ENCODE measurements at places on chromosomes 5 and 9. TPM values are rescaled to one million over a fixed set of nuclear protein-coding genes. Genes with fewer than 3 reads are reported as not detected.

- no peak for DNase-seq
These were observed 16.3 kb downstream of the C9orf57 start for GRCh38 chr9:72044095-72044494.

DNA sequence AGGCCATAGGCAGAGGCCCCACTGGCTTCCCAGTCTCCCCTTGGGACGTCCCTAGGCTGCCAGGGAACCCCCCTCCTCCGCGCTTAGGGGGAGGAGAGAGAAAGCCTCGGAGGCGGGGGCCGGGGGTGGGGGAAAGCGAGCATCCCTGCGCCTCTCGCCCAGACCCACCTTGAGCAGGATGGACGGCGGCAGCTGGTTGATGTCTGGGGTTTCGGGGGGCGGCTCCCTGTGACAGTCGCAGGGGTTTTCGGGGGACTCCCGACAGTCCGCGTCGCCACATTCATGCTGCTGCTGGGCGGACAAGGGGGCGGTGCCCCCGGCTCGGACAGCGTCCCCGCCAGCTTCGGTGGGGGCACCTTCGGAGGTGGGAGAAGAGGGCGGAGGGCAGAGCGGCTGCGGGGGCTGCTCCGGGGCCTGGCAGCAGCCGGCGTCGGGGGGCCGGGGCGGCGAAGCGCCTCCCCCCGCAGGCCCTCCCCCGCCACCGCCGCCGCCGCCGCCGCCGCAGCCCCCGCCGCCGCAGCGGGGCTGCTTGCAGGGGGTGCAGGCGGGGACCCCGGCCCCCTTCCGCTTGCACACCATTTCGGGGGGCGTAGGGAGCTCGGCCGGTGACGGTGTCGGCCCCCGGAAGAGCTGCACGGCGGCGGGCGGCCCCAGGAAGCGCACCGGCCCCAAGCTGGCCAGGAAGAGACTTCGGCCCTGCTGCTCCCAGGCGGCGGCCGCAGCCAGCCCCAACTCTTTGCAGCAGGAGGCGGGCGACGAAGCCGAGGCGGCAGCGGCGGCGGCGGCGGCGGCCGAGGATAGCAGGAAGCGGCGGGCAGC is 1.2 kb downstream of the FBXL17 start:
- DNase-seq: no peak

NR2F1-AS1 gene
- 13.5 TPM for total RNA-seq

SPATA31D4 gene
- not detected for total RNA-seq

Data from tibial nerve (tissue), 4 donors.